ENCODE measurements at places on chromosomes 13 and 19.

DNA sequence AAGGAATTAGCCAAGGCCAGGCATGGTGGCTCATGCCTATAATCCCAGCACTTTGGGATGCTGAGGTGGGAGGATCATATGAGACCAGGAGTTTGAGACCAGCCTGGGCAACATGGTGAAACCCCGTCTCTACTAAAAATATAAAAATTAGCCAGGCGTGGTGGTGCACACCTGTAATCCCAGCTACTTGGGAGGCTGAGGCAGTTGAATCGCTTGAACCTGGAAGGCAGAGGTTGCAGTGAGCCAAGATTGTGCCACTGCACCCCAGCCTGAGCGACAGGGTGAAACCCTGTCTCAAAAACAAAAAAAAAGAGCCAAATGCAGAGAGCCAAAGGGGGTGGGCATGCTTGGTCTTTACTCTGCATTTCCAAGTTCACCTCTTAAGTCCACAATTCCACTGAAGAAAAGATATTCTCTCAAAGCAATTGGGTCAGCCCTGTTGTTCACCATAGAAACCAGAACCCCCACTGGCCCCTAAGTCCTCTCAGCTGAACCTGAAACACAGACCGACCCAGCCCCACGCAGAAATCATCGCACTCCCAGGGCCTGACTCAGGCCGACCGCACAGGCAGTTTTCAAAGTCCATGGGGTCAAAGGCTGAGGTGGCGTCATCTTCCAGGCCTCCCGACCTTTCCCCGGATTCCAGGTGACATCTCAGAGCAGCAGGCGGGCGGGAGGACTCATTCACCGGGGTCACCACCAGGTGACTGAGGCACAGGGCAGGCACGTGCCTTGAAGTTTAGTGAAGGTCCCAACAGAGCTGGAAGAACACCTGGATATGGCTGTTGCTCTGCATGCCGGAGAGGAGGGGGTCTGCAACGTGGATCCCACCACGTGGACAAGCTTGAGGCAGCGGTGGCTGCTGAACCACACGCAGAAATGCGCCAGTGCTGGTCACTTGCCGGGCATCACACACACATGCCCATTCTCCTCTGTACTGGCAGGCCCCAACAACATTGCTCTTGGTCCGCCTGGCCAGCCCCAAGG, 33.1 kb downstream of the SLC25A42 start:
- no peak for DNase-seq

GRCh38 chr19:53246498-53246897, 8.2 kb downstream of the ZNF677 start:
- no peak for DNase-seq

GRCh38 chr13:52004511-52005170, 6.6 kb downstream of the ATP7B start:
- no peak for DNase-seq

GRCh38 chr13:69288026-69288425, 819.6 kb upstream of the ATXN8OS start:
- no peak for DNase-seq

- no peak for DNase-seq
Measured at GRCh38 chr19:5336195-5336965, 4.2 kb downstream of the PTPRS start.

GRCh38 chr19:55641426-55642152, 787 bp downstream of the ZNF580 start:
- DNase-seq: peak; percentile 52

GRCh38 chr13:92074658-92075057, 676.2 kb downstream of the GPC5 start:
- DNase-seq: peak; percentile 2

DNA sequence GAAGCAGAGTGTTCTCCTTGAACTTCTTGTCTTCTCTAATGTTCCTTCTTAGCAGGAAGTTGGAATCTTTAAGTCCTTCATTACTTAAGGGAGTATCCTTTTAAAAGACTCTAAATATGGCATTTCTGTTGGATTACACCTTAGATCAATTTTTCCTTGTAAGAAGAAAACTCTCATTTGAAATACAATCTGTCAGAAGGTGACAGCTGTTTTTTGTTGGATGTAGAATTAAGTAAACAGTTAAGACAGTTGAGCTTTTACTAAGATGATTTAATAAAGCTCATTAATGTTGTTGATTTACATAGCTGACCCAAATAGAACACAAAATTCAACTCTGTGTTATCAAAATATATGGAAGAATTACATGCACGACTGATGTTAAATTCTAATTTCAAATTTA, 16.7 kb upstream of the MBNL2 start:
- DNase-seq: no peak

DNA sequence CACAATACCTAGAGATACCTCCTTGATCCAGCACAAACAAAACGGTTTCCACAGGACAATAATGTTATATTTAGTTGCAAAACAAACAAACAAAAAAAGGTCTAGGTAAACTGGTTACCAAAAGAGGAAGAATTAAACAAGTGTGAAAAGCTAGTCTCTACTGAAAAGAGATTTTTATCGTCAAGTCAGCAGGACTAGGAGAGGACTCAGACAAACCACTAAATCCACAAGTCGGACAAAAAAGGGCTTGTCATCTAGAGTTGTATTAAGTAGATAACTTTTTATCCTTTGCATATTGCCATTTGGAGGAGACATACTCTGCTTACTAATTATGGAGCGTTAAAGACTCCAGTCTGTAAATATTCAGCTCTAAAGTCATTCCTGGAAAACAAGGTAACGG, 9.9 kb upstream of the KPNA3 start:
- no peak for DNase-seq

DNA sequence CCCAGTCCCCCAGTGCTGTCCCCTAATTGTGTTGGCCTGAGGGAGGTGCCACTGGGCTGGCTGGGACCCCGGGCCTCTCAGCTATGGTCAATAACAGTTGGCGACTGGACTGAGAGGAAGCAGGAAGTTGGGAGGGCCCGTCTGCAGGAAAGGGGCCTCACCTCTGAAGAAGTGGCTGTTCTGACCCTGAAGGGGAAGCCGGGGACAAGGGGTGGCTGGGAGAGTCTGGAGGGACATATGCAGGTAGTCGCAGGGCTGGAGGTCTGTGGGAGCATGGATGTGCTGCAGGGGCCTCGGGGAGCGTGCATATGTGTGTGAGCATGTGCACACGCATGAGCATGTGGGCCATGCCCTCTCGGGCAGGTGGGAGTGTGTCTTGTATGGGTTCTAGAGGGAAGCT, 5.9 kb downstream of the PKN1 start:
- no peak for DNase-seq

DNA sequence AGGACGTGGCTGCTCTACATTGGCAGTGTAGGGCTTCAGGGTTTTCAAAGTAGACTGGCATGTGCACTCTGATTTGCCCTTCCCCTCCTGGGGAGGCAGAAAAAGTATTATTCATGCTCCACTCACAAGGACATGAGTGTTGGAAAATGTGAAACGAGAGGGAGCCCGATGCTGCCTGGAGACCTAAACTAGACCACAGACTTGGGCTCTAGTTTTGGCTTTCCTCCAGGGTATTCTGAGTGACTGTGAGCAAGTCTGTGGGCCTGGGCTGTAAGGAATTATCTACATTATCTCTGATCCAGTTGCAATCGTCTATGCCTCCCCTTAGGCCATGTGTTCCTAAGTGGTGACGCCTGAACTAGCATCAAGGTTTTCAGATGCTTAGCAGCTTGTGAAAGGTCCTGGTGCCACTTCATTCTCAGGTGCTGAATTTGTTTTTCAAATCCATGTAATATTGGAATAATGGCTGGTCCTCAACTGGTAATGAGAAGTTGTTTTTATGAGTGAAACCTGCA, 55.0 kb downstream of the MRPL57 start:
- DNase-seq: no peak

DNA sequence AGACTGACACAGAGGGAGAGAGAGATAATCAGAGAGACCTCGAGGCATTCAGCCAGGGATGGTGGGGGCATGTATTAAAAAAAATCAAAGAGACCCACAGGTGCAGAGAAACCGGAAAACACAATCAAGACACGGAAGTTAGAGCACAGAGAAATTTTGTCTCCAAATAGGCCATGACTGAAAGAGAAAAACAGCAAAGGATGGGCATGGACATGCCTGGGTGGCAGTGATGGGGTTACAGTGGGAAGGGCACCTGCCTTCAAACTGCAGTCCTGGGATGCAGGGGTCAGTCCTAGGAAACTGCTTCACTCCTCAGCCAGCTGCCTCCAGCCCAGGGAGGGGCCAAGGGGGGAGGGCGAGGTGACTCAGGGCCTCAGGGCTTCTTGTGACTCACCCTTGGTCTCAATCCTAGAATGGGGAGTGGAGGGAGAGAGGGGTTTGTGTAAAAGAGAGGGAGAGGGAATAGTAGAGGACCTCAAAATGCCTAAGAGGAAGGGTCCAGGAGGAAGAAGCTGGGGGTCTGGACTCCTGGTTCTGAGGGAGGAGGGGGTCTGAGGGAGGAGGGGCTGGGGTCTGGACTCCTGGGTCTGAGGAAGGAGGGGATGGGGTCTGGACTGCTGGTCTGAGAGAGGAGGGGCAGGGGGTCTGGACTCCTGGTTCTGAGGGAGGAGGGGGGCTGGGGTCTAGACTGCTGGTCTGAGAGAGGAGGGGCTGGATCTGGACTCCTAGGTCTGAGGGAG, 3.6 kb upstream of the KCNN4 start:
- DNase-seq: no peak

DNA sequence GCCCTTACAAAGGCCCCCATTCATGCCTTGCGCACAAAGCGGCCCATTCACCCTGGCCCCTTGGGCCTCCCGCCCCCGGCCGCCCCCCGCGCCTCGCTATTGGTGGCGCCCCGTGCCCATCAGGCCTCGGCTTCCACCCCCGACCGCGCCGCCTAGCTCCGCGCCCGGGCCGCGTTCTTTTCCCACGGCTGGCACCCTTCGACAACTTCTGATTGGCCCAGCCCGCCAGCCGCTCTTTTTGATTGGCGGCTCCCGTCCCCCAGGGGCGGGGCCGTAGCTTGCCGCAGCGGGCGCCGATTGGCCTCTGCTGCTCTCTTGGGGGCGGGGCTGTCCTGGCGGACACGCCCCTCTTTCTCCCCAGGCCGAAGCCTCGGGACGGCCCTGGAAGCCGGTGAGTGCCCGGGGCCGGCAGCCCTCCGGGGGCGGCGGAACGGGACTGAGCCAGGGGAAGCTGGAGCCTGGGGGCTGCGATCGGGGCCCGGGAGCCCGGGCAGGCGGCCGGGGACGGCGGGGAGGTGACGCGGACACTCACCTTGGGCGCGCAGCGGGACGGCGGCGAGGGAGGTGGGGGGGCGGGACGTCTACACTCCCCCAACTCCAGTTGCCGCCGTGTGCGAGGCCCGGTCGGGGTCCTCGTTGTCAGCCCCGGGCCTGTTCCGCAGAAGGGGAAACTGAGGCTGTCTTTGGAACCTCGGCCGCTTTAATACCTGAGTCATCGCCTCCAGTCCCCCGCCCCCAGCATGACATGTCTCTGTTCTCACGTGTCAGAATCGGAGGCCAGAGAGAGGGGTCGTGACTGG, at the start of gene MYH14:
TSS of gene MYH14 (plus strand) at position 342 of the 800 bp plus-strand sequence. CDS start 6,744 bp downstream, outside the sequence.
- DNase-seq: peak; percentile 84

DNA sequence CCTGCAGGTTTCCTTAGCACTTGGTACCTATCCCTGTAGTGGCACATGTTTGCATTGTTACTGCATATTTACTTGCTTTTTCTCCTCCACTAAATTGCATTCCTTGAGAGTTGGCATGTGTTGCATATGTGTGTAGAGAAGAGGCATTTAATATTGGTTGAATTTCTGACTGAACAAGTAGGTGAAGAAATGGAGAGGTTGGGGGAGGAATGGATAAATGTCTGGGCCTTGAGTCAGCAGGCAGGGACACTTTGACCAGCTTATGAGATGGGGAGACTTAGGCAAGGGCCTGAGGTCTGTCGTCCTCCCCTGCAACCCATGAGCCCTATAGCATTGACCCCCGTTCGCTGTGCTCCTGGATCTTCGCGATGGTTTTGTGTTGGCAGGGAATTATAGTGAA, 2.0 kb upstream of the GPR18 start:
- DNase-seq: no peak

DNA sequence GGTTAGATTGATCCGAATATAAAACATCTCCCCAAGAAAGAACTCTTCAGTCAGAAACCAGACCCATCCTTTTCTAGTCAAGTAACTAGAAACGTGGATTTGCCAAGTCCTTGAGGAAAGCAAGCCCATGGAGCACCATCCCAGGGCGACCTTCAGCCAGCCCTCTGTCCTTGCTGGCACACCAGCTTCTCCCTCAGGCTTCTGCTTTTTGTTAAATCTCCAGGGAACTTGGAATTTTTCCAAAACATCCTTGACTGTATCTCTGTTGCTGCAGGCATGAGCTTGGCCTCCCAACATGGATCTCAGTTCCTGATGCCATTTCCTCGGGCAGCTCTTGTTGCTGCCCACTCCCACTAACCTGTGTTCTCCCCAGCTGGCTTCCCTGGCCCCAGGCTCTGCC, 27.1 kb upstream of the C1QTNF9 start:
- DNase-seq: no peak

- no peak for DNase-seq
Measured at GRCh38 chr13:24680258-24680920, at the start of gene ATP12A. TSS of gene ATP12A (plus strand) at chr13:24680408. CDS start at chr13:24680744, 336 bp downstream.
